Stimulated activated CD4-positive, alpha-beta T cell treated with anti-CD3 and anti-CD28 coated beads, Interleukin-1b, Interleukin-23, amount 100 ng/mL, for 4 hours (primary cell): ENCODE measurements at places on chromosomes 3 and 15.

DNA sequence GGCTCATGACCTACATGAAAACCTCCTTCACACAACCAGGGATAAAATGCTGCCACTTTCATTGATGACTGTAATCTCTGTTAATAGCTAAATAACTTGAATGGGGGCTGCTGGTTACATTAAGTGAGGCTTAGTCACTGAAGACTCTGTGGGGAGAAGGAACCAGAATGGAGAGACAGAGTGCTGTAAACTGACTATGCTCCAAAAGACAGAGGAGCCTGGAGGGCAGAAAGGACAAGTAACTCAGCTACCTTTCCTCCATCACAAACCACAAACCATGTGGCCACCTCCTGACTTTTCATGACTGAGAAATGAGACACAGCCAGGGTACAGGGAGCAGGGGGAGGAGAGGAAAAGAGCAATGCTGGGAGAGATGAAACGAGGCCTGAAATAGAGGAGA is 97.1 kb upstream of the TRIM42 start:
- DNase-seq, result no peak

DNA sequence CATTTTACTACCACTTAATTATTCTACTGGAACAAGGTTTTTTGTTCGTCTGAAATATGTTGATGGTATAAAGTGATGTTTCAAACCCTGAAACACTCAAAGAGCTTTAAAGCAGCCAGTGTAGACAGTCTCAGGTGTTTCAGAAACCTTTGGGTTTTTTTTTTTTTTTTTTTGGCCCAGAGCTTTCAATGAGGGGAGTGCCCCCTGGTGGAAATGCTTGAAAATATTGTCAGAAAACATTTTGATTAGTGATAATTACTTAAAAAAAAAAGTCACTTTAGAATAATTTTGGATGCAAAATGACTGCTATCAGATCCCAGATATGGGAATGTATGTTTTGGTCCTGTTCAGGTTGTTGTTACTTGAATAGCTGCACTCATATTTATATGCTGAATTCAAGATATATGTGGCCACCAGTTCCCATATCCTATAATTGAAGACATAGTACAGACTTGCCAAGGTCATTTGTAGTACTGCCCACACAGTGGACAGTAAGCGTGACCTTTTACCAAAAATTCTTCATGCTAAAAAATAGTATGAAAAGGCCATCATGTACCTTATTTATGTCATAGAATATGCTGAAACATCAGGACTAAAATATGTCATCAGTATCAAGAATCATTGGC is 35.9 kb downstream of the SATB1 start:
- peak; percentile 19 for DNase-seq

DNA sequence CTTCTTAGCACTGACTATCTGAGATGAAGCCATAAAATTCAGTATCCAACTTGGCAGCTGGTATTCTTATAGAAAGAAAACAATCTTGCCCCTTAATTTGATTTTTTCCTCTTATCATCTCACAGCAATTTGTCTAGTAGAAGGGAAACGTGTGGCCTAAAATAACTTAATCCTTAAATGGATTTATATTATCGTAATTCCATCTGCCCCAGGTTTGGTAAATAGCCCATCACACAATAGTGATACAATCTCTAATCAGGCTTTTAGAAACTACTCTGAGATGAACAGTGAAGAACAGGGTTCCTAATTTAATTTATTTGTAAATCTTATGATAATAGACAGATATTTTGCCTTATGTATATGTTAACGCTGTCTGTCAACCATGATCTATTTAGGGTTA is 24.8 kb downstream of the PEX5L start:
- DNase-seq, result no peak

DNA sequence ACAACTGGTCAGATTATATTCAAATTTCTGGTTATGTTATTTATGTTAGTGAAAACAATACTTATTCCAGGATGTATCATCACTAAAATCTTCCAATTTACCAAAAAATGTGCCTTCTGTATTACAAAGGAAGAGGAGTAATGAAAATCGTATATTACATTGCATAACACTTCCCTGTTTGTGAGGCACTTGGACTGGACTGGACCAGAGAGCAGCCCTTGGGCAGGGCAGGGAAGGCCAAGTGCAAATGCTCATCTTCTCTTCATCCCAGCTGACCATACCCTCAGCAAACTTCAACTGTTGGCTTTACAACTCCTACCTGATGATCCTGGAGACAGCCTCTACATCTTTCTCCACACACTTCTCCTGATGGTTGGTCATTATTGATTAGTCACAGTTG is 285.7 kb upstream of the MME start:
- DNase-seq, result no peak

GRCh38 chr15:37098468-37099318 is 1.7 kb downstream of the MEIS2 start:
- DNase-seq, result no peak
